NCI-H2081 (cell line): ENCODE measurements at places on chromosomes 7 and 10.
A peak's percentile ranks its signal among the peaks of the same experiment; 100 is the strongest.

GRCh38 chr7:155529346-155529745, 17.0 kb downstream of the CNPY1 start:
- no peak for DNase-seq

- no peak for DNase-seq
Measured at GRCh38 chr10:77625379-77625778, 12.2 kb downstream of the KCNMA1 start.

DNA sequence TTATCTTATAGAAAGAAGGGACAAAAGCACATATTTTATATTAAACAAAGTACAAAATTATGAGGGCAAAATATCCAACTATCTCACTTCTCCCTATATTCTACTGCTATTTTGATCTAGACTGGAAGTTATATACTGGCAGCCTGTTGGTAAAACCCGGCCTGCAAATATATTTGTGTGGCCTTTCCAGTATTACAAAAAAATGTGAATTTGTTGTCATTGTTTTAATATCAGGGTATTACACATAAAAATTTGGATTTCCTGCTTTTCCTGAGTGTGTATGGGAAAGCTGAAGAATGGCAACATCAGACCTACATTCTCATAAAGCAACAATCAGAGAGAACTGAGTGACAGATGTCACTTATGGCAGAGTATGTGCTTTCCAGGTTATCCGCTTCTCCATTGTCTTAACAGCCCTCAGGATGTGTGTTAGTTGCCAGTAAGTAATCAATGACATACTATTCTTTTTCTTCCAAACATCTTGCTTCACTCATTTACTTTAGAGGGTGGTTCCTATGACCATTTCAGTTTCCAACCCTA, 7.3 kb downstream of the SYPL1 start:
- no peak for DNase-seq

GRCh38 chr7:21753071-21753470, 192.6 kb downstream of the CDCA7L start:
- no peak for DNase-seq

DNA sequence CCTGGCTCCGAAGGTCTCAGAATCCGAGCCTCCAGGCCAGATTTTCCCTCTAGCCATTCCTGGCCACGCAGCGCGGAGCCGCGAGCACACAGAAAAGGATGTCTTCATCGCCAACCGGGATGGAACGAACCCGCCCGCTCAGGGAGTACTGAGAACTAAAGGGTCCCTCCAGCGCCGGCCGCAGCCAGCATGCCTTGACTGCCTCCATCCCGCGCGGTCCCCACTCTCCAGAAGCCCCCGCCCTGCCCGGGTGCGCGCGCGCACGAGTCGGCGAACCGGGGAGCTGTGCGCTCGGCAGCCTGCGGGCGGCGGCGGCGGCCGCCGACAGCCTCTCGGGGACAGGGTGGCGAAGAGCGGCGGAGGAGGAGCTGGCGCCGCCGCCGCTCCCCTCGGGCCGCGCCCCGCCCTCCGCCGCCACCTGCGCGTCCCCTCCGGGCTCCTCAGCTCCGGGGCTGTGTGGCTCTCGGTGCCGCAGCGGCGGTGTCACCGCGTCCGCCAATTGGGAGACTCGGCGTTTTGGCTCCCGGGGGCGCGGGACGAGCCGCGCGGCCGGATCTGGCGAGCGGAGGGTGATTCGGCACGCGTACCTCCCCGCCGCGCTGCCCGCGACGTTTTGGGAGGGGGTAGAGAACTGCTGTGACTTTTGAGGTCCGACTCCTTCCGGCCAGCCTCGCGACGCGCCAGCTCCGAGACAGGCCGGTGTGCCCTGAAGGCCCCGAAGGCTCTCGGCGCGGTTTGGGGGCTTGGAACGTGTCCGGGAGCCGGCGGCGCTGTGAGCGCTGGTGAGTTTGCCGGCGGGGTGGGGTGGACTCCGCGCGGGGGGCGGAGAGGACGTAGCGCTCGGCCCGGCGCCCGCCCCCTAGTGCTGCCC, 453 bp upstream of the GALNT17 start:
- no peak for DNase-seq

GRCh38 chr7:95737828-95738505, 34.4 kb upstream of the DYNC1I1 start:
- DNase-seq, result peak; percentile 45

GRCh38 chr10:34651416-34652195, 163.5 kb downstream of the PARD3 start:
- DNase-seq, result no peak

GRCh38 chr10:99870123-99870730, 87.8 kb downstream of the ABCC2 start:
- no peak for DNase-seq

GRCh38 chr7:122975341-122975740, 20.2 kb downstream of the TAS2R16 start:
- no peak for DNase-seq

- no peak for DNase-seq
Measured at GRCh38 chr7:69799048-69799697, 200.9 kb downstream of the AUTS2 start.

GRCh38 chr7:133539016-133539415, 286.1 kb downstream of the EXOC4 start:
- no peak for DNase-seq

GRCh38 chr10:19310066-19310465, 261.5 kb downstream of the MALRD1 start:
- DNase-seq, result no peak
